ENCODE measurements at places on chromosomes 3 and 15. TPM values are rescaled to one million over a fixed set of nuclear protein-coding genes. Genes with fewer than 3 reads are reported as not detected.

The MUSTN1 gene
- total RNA-seq: 2.2 TPM

The KBTBD13 gene
- total RNA-seq: not detected

The ADPRH gene
- 8.0 TPM for total RNA-seq

The CHST13 gene
- total RNA-seq: not detected

The CSPG4 gene
- not detected for total RNA-seq

The GMPPB gene
- 54.5 TPM for total RNA-seq

The MRPS25 gene
- 58.1 TPM for total RNA-seq

The SSUH2 gene
- total RNA-seq: 0.44 TPM

The CACNA2D3 gene
- total RNA-seq: not detected

The TATDN2 gene
- total RNA-seq: 26.8 TPM

The CEP19 gene
- total RNA-seq: 1.2 TPM

The LMOD3 gene
- total RNA-seq: not detected

The PPP2R3A gene
- 14.6 TPM for total RNA-seq

The GOLGA6A gene
- total RNA-seq: not detected

The OXTR gene
- total RNA-seq: 0.67 TPM

The ATP13A4 gene
- not detected for total RNA-seq

The CMTM6 gene
- 56.3 TPM for total RNA-seq

Measured in endothelial cell of umbilical vein (primary cell).